Thymus (tissue), 14 donors: ENCODE measurements at places on chromosomes 2 and 18. TPM values are rescaled to one million over a fixed set of nuclear protein-coding genes. Genes with fewer than 3 reads are reported as not detected.

HOXD13 gene
- not detected for total RNA-seq

ERICH2 gene
- not detected for total RNA-seq

FAM110C gene
- 0.05 TPM for total RNA-seq

SKA1 gene
- total RNA-seq, result 11.5 TPM

BCL11A gene
- 27.9 TPM for total RNA-seq

ACVR1C gene
- total RNA-seq, result 0.24 TPM

LDLRAD4 gene
- total RNA-seq, result 80.0 TPM

TYW5 gene
- total RNA-seq, result 5.9 TPM

ATP6V1B1 gene
- 0.19 TPM for total RNA-seq

FSHR gene
- total RNA-seq, result not detected

NFATC1 gene
- total RNA-seq, result 5.4 TPM

ANKRD62 gene
- total RNA-seq, result not detected

HOXD1 gene
- 0.09 TPM for total RNA-seq

CPLX4 gene
- total RNA-seq, result 0.05 TPM

FAM237A gene
- not detected for total RNA-seq

RTKN gene
- 9.5 TPM for total RNA-seq

NCK2 gene
- total RNA-seq, result 14.5 TPM

REG1A gene
- 0.14 TPM for total RNA-seq

FBLN7 gene
- total RNA-seq, result 6.0 TPM

DCDC2C gene
- 0.38 TPM for total RNA-seq

SCYGR4 gene
- not detected for total RNA-seq

ALPI gene
- total RNA-seq, result 0.19 TPM

SPHKAP gene
- total RNA-seq, result 1.4 TPM

SH3YL1 gene
- 25.8 TPM for total RNA-seq

SH3RF3 gene
- 3.2 TPM for total RNA-seq

MAL gene
- total RNA-seq, result 190 TPM

GKN2 gene
- total RNA-seq, result 0.24 TPM

DNAJC5G gene
- total RNA-seq, result not detected

EVA1A gene
- 12.7 TPM for total RNA-seq

MYO3B gene
- 0.71 TPM for total RNA-seq
